ENCODE measurements at places on chromosomes 5 and 9.

- no peak for DNase-seq
Measured at GRCh38 chr9:93036887-93037475, 21.5 kb upstream of the SUSD3 start.

- DNase-seq = no peak
Measured at GRCh38 chr5:58334035-58334434, 125.9 kb downstream of the PLK2 start.

GRCh38 chr5:125034331-125034730 lies 287.9 kb upstream of the ZNF608 start:
- DNase-seq = no peak

GRCh38 chr9:19807182-19807892 lies 18.5 kb upstream of the SLC24A2 start:
- DNase-seq = no peak

- DNase-seq = no peak
Measured at GRCh38 chr5:94884311-94884710, 265.8 kb downstream of the SLF1 start.

DNA sequence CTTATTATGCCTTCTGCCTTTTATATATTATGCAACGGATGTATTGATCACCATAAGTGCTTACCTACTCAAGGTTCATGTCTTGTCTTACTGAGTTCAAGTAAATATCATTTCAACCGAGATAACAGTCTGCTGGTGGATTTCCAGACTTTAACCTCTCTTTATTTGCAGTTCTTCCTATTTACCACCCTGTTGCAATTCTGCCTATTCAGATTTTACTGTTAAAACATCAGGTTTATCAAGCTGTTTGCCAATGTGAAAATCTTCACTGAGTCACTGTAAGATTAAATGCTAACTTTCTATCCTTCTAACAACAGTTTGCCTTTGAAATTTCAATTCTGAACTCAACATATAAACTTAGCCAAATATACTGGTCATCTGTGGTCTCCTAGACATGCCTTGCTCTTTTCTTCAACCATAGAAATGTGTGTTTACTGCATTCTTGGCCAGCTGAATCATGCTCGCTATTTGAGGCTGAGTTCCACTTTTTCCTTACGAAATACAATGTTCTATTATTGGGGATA lies 471.7 kb upstream of the RORB start:
- DNase-seq = no peak

DNA sequence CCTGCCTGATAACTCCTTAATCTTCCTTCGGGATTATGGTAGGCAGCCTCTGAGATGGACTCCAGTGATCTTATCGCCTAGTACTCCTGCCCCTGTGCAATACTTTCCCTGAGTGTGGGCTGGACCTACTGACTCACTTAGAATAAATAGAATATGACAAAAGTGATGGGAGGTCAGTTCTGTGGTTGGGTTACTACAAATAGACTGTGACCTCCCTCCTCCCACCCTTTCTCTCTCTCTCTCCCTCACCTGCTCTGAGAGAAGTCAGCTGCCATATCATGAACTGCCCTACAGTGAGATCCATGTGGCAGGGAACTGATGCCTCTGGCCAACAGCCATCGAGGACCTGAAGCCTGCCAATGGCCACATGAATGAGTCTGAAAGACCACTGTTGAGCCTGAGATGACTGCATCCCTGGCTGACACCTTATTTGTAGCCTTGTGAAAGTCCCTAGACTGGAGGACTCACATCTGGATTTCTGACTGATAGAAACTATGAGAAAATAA lies 31.7 kb downstream of the NRG2 start:
- DNase-seq = no peak

DNA sequence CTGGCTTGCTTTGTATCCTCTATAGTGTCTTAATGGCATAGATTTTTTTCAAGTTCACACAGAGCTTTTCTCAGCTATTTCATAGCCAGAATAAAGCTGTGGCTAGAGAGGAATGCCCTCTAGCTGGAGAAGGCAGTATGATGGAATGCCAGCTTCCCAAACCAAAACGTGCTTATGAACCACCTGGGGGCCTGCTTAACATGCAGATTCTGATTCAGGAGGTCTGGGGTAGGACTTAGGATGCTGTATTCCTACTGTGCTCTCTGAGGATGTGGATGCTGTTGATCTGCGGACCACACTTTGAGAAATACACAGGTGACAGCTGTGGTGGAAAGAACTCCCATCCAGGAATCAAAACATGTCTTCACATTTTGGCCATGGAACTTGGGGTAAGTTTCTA lies 49.9 kb upstream of the DPYSL3 start:
- DNase-seq = no peak

GRCh38 chr5:69415584-69415958 lies 655 bp downstream of the MARVELD2 start:
- no peak for DNase-seq

DNA sequence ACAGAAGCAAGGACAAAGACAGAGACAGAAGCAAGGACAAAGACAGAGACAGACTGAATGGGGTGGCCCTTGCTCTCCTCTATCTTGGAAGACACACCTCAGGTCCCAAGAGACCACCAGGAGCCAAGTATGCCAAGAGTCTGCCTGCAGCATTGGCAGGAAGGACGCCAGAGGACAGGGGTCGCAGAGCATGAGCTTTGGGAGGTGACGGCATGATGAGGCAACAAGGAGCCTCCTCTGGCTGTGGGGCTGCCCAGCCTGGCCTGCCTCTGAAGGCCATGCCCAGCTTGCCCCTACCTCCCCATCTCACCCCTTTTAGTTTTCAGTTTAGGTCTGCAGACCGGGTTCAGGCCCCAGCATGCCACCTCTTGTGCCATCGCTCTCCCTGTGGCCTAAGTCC lies 17.6 kb downstream of the PDGFRB start:
- DNase-seq = no peak

DNA sequence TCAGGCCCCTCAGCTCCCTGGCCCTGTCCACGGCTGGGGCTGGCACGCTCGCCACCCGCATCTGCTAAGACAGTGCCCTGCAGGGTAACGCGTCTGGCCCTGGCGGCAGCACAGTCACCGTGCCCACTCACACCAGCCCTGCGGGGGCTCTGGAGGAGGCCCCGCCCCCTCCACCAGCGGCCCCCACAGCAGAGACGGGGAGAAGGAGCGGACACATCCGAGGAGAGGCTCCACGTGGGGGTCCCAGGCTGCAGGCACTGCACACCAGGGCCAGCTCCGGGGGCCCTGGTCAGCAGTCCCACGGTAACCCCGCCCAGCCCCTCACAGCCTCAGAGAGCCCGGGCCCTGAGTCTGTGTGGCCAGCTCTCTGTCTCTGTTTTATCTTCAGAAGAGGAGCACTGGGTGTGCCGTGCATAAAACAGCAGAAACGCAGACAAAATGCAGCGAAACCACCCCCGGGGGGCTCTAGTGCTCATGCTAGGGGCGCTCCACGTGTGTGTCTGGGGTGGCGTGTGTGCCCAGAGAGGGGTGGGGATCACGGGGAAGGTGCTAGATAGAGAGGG lies 47.5 kb upstream of the NRARP start:
- no peak for DNase-seq

DNA sequence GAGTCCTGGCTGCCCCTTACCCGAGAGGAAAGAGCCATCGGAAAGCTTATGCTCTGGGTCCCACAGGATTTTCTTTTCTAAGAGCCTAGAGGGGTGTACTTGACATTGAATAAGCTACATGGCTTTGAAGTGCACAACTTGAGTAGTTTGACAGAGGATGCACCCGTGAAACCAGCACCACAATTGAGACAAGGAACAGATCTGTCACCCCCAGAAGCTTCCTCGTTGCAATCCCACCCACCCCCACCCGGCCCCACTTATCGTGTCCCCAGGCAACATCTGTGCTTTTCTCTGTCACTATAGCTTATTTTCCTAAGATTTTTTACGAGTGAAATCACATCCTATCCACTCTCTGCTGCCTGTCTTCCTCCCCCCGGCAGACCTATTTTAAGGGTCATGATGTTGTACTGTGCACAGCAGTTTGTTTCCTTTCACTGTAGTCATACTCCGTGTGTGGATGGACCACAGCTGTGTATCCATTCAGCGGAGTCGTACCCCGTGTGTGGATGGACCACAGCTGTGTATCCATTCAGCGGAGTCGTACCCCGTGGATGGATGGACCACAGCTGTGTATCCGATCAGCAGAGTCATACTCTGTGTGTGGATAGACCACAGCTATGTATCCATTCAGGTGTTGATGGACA lies 8.8 kb upstream of the FCN2 start:
- DNase-seq = no peak

GRCh38 chr9:4333231-4333740 lies 33.4 kb upstream of the GLIS3 start:
- DNase-seq = no peak

GRCh38 chr9:109699019-109699418 lies 81.0 kb upstream of the PALM2AKAP2 start:
- DNase-seq = no peak

- DNase-seq = no peak
Measured at GRCh38 chr9:74729136-74729695, 158.5 kb downstream of the TRPM6 start.

DNA sequence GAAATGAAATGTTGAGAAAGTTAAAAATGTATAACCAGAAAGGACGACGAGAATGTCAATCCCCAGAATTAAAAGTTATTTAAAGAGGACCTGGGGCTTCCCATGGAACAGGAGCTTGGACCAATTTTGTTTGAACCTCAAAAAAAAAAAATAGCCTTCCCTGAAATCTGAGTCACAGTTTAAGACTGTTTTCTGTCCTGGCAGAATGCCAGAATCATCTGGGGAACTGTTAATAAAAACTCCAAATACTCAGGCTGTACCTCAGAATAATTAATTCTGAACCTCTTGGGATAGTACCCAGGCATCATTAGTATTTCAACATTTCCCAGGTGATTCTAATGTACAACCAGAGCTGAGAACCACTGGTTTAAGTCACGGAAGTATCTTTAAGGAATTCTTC lies 102.2 kb upstream of the SLCO6A1 start:
- DNase-seq = no peak

DNA sequence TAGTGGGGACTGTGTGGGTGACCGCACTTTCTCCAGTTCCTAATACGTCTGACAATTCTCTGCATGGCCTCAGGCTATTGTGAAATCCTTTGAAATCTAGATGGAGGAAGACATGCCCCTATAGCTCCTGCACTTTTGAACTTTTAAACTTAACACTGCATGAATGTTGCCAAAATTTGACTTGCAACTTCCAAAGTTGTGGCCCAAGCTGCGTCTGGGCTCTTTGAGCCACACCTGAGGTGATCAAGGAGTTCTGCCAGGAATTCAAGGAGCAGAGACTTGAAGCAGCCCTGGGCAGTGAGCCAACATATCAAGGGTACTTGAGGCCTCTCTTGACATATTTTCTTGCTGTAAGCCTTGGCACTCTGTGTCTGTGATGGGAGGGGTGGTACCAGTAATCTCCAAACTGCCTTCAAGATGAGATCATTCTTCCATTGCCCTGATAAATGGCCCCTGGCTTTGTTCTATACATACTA lies 1336.1 kb upstream of the CDH9 start:
- no peak for DNase-seq

- DNase-seq = no peak
Measured at GRCh38 chr5:158463188-158463587, 604.2 kb upstream of the CLINT1 start.

GRCh38 chr9:21813575-21814473 lies 11.4 kb downstream of the MTAP start:
- peak; percentile 24 for DNase-seq

- no peak for DNase-seq
Measured at GRCh38 chr9:95459178-95459577, 57.6 kb downstream of the PTCH1 start.

- no peak for DNase-seq
Measured at GRCh38 chr9:70901746-70902145, 219.7 kb downstream of the TRPM3 start.

DNA sequence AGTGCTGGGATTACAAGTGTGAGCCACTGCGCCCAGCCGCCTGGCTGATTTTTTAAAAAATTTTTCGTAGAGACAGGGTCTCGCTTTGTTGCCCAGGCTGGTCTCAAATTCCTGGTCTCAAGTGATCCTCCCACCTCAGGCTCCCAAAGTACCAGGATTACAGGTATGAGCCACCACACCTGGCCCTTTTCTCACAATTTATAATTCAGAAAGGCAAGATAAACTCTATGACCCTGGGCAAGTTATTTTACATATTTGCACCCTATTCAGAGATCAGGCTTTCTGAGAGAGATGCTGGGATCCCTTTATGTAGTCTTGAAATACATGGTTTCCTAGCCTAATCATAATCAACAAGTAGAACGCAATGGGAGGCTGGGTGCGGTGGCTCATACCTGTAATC lies 20.6 kb downstream of the ZNF346 start:
- DNase-seq = no peak

- no peak for DNase-seq
Measured at GRCh38 chr5:131302506-131302905, 38.7 kb downstream of the CDC42SE2 start.

DNA sequence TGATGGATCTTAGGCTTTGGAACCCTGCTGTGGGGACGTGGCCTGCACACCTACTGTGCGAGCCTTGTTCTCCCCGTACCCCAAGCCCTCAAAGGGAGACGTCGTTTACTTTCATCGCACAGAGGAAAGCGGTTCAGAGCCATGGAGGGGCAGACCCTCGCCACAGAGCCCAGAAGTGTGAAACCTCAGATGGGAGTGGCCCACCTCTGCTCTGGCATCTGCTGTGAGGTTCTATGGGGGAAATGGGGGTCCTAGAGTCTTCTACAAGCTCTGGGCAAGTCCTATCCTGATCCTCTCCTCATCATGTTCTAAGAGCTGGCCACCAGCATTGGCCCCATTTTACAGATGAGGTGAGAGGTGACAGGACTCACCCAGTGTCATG lies 3.7 kb upstream of the RNF44 start:
- peak; percentile 72 for DNase-seq

DNA sequence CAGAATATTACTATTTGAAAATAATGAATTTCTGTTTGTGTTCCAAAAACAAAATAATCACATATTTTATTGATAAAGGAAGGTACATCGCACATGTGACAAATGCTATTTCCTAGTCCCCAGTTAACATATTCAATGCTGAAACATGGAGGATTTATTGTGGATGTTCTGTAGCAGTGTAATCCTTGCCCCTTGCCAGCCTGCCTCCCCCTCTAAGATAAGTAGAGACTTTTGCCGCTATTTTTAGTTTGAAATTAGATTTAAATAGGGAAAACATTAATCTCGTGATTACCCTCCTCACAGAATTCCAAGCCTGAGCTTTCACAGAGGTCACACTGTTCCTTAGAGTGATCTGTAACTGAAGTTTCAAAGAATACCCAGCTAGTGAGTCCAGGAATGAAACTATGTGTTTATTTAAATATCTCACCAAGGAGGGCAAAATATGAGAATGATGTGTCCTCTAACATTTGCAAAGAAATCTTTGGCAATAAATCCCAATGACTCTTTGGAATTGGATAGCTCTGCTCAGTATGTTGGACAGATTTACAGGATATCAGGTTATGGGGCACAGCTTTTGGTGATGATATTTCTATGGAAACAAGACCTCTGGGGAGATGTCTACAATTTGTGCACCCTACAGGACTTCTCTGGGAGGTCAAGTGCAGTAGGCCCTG lies 17.3 kb downstream of the CTXN3 start:
- no peak for DNase-seq
